ENCODE measurements at places on chromosomes 13 and 19.

DNA sequence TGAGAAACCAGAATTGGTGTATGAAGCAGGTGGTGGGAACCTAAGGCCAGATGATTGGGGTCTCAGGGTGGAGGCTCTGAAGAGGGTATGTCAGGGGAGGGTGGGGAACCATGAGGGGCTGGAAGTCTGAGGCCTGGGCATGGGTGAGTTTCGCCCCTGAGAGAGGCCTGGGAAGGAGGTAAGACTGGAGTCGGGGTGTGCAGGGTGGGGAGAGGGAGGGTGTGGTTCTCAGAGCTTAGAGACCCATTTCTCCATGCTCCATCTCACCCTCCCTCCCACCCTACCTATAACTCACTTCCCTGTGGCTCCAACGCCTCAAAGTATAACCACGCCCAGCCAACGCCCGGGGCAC is 1.0 kb upstream of the KLHL26 start:
- DNase-seq = no peak

GRCh38 chr19:8352134-8352827 is 9.2 kb upstream of the KANK3 start:
- no peak for DNase-seq

GRCh38 chr13:26320766-26321165 is 66.8 kb downstream of the CDK8 start:
- no peak for DNase-seq

GRCh38 chr13:32659736-32660135 is 73.5 kb downstream of the PDS5B start:
- no peak for DNase-seq

DNA sequence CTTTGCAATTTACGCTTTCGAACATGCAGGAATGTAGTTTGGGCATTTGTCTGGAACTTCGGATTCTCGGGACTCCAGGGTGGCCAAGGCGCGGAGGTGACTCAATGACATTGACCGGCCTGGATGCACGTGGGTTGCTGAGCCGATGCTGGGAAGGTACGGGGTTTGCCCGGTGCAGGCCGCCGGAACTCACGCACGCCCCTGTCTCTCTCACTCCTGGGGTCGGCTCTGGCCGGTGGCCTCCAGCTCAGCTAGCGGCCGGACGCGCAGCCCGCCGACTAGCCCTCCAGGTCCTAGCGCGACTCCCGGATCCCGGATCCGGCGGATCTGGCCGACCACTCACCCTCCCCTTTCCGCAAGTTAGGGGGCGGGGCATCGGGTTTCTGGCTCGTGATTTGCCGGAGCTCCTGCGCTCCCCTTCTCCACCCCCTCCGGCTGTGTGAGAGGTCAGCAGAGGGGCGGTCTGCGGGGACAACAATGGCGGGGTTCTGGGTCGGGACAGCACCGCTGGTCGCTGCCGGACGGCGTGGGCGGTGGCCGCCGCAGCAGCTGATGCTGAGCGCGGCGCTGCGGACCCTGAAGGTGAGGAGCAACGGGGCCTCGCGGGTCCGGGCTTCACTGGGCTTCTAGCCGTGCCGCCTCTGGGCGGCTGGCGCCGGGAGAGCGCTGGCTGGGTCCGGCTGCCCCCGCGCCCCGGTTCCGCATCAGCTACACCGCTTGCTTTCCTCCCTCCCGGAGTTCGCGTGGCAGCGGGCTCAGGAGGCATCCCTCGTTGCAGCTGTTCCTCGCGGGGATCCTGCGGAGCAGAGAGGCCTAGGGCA is at the start of gene PCCA:
PCCA (plus strand) TSS at position 450 of the 821 bp plus-strand sequence; CDS start at position 478, 28 bp downstream.
- DNase-seq = peak; percentile 73

DNA sequence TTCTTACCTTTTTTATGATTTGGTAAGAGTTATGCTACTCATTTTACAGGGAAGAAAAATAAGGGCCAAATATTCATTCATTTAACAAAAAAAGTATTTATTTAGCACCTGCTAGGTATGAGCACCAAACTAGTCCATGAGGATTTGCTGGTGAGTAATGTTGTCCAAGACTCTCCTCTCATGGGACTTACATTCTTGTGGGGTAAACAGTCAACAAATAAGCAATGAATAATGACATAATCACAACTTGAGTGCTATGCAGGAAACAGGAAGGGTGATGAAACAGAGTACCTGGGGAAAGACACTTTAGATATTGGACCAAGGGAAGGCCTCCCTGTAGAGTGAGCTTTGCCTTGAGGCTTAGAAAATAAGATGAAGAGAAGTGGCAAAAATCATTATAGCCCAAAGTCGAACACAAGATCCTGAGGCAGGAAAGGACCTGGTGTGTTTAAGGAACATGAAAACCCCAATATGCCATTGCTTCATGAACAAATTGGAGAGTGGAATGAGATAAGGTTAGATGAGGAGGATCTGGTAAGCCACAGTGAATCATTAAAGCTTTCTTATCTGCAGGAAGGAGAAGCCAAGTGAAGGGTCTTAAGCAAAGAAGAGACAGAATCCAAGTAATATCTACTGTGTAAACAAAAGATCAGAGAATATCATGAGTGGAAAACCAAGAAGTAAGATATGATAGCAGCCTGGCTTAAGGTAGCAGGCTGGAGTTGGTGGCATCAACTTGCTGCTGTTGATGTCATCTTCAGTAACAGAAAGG is 294.5 kb upstream of the NBEA start:
- no peak for DNase-seq

All from stimulated activated CD4-positive, alpha-beta T cell treated with anti-CD3 and anti-CD28 coated beads, Interleukin-1b, Interleukin-23, amount 100 ng/mL, for 24 hours (primary cell).